ENCODE measurements at places on chromosomes 7 and 10. TPM values are rescaled to one million over a fixed set of nuclear protein-coding genes. Genes with fewer than 3 reads are reported as not detected.

PLXDC2 gene
- 38.5 TPM for total RNA-seq

DNA sequence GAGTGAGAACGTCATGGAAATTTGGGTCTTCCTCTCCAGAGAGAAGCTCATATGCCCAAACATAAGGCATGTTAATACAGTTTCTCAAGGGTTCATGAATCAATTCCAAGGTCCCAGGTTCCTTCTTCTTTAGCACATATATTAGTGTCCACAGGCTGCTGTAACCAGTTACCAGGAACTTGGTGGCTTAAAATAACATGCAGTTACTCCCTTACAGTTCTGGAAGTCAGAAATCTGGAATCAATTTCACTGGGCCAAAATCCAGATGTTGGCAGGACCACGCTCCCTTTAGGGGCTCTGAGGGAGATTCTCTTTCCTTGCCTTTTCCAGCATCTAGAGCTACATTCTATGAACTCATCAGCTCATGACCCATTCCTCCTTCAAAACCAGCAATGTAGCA, 64.8 kb downstream of the MRC1 start:
- H3K27ac ChIP-seq: no peak overlapping the region
- H3K4me3 ChIP-seq: no peak overlapping the region
- no peak for DNase-seq
- H3K4me1 ChIP-seq: peaks cover 14% of the 10 kb centered on the region

- no peaks in the 10 kb centered on the region for H3K36me3 ChIP-seq
- H3K27ac ChIP-seq: no peak overlapping the region
- no peak overlapping the region for H3K4me3 ChIP-seq
- peaks cover 8% of the 10 kb centered on the region for H3K4me1 ChIP-seq
- no peak for DNase-seq
- H3K27me3 ChIP-seq: peaks cover 4% of the 10 kb centered on the region
These were observed 107.4 kb downstream of the LHPP start for GRCh38 chr10:124568848-124569622.

PPP1R3A gene
- total RNA-seq: not detected

GRCh38 chr7:69860486-69860885, 262.2 kb downstream of the AUTS2 start:
- no peak overlapping the region for H3K4me3 ChIP-seq
- no peak for DNase-seq

- no peak for DNase-seq
- no peak overlapping the region for H3K4me3 ChIP-seq
- H3K27me3 ChIP-seq: no peaks in the 10 kb centered on the region
- peaks cover 16% of the 10 kb centered on the region for H3K36me3 ChIP-seq
- H3K4me1 ChIP-seq: peaks cover 43% of the 10 kb centered on the region
These were observed 95.7 kb upstream of the SVIL start for GRCh38 chr10:29730458-29730857.

DNA sequence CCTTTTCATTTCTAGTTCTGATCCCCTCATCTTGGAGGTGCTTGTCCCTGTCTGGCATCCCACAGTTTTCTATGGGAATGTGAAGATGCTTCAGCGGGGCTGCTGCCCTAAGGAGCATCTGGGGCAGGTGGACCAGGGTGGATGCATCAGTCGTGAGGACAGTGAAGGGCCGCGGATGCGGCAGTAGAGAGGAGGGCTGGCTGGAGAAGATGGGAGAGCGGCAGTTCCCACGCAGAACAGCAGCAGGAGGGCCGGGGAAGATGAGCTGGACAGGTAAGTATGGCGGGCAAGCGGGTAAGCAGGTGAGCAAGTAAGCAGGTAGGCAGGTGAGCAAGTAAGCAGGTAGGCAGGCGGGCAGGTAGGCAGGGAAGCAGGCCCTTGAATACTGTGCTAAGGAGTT, 48.9 kb downstream of the ASB13 start:
- DNase-seq: no peak
- H3K36me3 ChIP-seq: no peaks in the 10 kb centered on the region
- peaks cover 11% of the 10 kb centered on the region for H3K4me1 ChIP-seq
- H3K4me3 ChIP-seq: no peak overlapping the region
- H3K27ac ChIP-seq: no peak overlapping the region
- H3K27me3 ChIP-seq: peaks cover 3% of the 10 kb centered on the region

CDC14C gene
- total RNA-seq: 0.22 TPM

Measured in progenitor cell of endocrine pancreas (in vitro differentiated cells).